Neural crest cell (in vitro differentiated cells): ENCODE measurements at places on chromosomes 1 and 21. TPM values are rescaled to one million over a fixed set of nuclear protein-coding genes. Genes with fewer than 3 reads are reported as not detected.

Gene TP73
- total RNA-seq, result 1.5 and 2.1 TPM in 2 replicates

DNA sequence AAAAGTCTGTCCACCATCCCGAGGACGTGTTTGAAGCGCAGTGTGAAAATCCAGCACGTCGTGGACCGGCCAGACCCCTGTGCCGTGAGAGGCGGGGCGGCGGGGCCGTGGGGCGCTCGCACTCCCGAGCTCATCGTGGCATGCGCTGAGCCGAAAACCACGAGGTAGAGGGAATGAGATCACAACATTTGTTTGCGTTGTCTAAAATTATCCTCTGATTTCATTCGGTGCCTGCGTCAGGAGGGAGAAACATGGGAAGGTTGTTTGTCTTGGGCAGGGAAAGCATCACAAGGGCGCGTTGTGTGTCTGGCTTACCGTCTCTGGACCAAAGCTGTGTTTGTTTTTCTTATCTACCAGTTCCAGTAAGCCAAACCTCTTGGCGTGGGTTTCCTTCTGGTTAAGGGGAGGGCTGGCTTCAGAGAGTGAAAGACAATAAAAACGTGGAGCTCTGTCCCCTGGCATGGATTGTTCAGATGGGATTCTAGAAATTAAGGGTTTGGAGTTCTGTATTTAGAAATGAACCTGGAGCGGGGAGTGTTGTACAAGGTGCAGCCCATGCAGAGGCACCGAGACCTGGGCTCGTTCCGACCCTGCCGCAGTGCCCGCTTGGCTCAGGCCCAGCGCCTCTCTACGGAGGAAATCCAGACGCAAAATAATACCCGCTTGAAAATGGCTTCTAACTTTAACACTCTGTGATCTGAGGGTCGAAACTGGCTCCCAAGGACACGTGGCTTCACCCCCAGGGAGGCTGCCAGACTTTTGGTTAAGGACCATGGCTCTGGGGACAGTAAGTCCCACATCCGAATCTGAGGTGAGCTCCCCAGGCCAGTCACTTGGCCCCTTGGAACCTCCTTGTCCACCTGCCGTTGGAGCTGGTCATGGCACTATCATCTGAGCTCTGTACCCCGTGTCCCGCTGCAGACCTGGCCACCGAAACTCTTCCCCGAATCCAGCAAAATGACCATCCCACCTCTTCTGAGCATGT is 68.7 kb upstream of the FAM3B start:
- no peak for DNase-seq

GRCh38 chr1:20194757-20195461 is 8.6 kb upstream of the PLA2G2C start:
- DNase-seq, result peak; percentile 59

DNA sequence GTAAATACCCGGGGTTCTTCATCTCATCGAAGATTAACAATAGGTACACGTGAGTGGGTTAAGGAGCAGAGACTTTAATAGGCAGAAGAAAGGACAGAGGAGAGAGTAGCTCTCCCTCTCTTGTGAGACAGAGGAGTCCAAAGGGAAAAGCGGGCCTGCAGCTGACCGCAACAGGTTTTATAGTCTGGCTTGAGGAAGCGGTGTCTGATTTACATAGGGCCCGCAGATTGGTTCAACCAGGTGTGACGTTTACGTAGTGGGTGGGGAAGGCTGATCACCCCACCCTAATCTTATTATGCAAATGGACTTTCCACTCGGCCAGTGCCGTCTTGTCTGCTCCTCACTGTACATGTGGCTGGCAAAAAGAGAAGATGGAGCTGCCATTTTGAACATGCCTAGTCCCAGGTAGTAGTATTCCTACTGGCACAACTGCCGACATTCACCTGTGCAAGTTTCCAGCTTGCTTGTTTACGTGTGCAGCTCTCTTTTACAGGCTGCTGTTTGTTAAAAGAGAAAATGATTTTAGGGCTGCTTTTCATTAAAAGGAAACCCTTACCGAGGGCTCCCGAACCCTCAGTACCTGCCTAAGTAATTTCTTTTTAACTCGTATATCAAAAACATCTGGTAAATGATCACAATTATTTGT is 10.6 kb downstream of the CDC14A start:
- no peak for DNase-seq

Gene CNN3
- 318 and 322 TPM in 2 replicates for total RNA-seq

Gene ORC1
- total RNA-seq, result 36.9 and 38.5 TPM in 2 replicates

DNA sequence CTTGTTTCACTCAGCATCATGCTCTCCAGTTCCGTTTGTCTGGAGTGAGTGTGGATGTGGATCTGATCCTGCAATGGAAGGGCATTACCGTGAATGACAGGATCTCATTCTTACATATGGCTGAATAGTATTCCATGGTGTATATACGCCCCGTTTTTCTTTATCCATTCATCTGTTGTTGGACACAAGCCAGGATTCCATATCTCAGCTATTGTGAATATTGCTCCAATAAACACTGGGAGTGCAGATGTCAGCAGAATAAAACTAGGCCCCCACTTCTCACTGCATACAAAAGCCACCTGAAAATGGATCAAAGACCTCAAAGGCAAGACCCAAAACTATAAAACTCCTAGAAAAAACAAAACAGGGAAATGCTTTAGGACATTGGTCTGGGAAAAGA is 120.3 kb upstream of the TMPRSS2 start:
- DNase-seq, result no peak

- no peak for DNase-seq
Observed at GRCh38 chr21:38312822-38313221, 56.0 kb downstream of the KCNJ15 start.

Gene CA6
- not detected in 2 replicates for total RNA-seq

Gene NEXN
- 1.2 and 2.0 TPM in 2 replicates for total RNA-seq

Gene PLA2G2D
- not detected in 2 replicates for total RNA-seq

DNA sequence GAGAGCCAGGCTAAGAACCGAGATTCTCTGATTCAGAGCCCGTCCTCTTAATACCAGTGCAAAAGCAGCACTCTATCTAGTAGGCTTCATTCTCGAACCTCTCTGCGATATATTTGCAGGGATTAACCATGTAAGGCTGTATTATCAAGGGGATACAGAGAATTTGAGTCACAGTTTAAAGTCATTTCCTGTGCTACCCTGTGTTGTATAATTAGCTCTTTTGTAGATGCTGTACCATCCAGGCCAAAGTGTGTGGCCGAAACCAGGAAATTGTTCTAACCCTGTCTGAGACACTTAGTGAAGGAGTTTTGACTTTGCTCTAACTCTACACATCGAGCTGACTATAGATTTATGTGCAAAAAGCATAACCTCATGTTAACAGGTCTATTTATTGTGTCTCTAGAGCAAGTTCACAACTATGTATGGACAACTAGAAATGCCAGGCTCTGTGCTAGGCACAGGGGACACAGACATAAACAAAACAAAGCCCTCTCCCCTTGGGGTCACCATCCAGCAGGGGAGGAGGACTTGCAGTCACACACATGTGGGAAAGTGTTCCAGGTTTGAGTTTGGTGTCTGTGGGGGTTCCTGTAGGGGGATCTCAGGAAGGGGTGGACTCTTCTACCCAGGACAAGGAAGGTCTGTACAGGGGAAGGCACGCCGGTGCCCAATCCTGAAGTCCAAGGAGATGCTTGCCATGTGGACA is 182.2 kb downstream of the DHRS3 start:
- no peak for DNase-seq
